Mononuclear cell (primary cell): ENCODE measurements at places on chromosomes 4 and X. TPM values are rescaled to one million over a fixed set of nuclear protein-coding genes. Genes with fewer than 3 reads are reported as not detected.

Gene SLC10A6
- not detected for total RNA-seq

Gene SPIN2B
- 5.1 TPM for total RNA-seq

Gene CD99
- total RNA-seq: 184 TPM

Gene TRIM60
- total RNA-seq: not detected

Gene DDX53
- not detected for total RNA-seq

Gene ARHGAP4
- total RNA-seq: 199 TPM

Gene RASL11B
- 0.31 TPM for total RNA-seq

Gene MXRA5
- not detected for total RNA-seq

Gene TLR2
- 155 TPM for total RNA-seq

Gene EBP
- total RNA-seq: 27.6 TPM

Gene PAK3
- total RNA-seq: 0.10 TPM

Gene CXCL5
- total RNA-seq: 9.6 TPM

Gene LDB2
- total RNA-seq: 0.52 TPM

Gene KLHL4
- total RNA-seq: not detected

Gene PASD1
- not detected for total RNA-seq

Gene PDGFRA
- 0.94 TPM for total RNA-seq

Gene WDFY3
- total RNA-seq: 18.1 TPM

Gene MAGEC2
- not detected for total RNA-seq

Gene APOOL
- 8.6 TPM for total RNA-seq

Gene SPANXD
- total RNA-seq: not detected

Gene MTNR1A
- not detected for total RNA-seq

Gene CXCL13
- total RNA-seq: not detected

Gene REELD1
- 0.31 TPM for total RNA-seq

Gene CSAG3
- total RNA-seq: not detected

Gene MAMLD1
- total RNA-seq: 0.10 TPM

Gene RIPPLY1
- total RNA-seq: not detected

Gene PAGE4
- total RNA-seq: not detected

Gene PCDH18
- 0.10 TPM for total RNA-seq

Gene PF4V1
- total RNA-seq: 17.6 TPM
